ENCODE measurements at places on chromosomes 12 and 14.

- DNase-seq: no peak
Observed at GRCh38 chr12:3195859-3196483, 118.8 kb downstream of the TSPAN9 start.

GRCh38 chr12:106227641-106228319 is 20.0 kb downstream of the CKAP4 start:
- DNase-seq: no peak

- DNase-seq: no peak
Observed at GRCh38 chr12:1277905-1278304, 286.9 kb downstream of the ERC1 start.

DNA sequence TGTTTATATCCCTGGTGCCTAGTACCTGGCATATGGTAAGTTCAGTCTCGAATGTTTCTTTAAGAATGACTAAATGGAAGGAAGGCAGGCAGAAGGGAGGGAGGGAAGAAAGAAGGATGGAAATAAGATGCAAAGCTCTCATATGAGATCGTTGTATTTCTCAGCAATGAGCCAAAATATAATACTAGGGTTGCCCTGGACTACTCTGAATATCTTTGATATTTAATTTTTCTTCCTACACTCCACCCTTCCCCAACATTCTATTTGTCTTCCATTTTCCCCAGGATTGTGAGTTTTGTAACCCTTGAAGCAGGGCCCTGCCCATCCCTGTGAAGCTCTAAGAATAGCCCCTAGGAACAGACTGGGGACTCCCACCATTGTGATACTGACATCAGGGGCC is 43.9 kb downstream of the GUCY2C start:
- no peak for DNase-seq

GRCh38 chr14:60195179-60195810 is 30.1 kb upstream of the DHRS7 start:
- no peak for DNase-seq

- DNase-seq: peak; percentile 43
Observed at GRCh38 chr14:41663473-41663850, 56.8 kb downstream of the LRFN5 start.

- no peak for DNase-seq
Observed at GRCh38 chr12:50188241-50188781, 21.1 kb upstream of the CERS5 start.

DNA sequence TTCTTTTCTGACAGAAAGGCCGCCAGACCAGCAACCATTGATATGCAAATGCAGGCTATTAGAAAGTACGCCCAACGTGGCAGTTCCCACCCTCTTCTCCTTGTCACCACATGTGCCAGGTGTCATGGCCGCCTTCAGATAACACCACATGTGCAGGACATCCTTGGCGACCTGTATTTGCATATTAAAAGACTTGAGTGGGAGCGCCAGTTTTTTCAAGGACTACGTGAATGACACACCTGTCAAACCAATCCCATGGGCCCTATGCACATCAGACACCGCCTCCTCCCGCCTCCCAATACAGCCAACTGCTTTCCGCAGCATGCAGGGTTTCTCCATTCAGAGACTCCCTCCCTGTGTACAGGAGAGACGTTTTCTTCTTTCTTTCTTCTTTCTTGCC is 318.6 kb upstream of the FAR2 start:
- no peak for DNase-seq

DNA sequence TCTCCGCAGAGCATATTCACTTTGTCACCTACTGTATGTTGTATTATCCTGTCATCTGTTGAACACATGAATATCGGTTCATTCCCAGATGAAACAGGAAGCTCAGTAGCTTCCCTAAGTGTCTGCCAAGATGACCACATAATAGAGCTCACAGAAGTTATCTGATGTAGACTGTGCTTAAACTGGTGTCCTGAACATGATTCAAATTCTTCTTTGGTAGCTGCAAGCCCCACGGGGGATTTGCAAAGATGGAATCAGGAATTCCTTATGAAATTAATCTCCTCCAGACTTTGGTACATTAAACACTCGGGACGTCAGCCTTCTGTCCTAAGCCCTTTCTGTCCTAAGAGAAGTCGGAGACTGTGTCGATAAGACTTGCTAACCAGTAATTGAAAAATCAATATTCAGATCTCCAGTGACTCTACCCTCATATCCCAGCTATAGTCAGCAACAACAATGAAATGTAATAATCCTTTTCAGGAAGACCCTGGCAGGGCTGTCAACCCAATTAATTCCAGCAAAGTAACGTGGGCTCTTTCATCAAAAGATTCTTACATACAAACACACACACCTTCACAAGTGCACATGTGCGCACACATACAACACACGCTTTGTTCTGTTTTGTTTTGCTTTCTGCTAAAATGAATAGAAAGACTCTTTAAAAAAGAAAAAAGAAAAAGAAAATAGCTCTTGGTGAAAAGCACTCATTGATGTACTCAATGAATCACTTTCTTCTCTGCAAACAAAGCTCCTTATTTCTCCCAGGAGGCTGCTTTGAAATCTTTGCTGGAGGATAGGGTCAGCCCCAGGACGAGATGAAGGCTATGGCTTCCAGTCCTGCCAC is 127.2 kb downstream of the RIMBP2 start:
- no peak for DNase-seq

DNA sequence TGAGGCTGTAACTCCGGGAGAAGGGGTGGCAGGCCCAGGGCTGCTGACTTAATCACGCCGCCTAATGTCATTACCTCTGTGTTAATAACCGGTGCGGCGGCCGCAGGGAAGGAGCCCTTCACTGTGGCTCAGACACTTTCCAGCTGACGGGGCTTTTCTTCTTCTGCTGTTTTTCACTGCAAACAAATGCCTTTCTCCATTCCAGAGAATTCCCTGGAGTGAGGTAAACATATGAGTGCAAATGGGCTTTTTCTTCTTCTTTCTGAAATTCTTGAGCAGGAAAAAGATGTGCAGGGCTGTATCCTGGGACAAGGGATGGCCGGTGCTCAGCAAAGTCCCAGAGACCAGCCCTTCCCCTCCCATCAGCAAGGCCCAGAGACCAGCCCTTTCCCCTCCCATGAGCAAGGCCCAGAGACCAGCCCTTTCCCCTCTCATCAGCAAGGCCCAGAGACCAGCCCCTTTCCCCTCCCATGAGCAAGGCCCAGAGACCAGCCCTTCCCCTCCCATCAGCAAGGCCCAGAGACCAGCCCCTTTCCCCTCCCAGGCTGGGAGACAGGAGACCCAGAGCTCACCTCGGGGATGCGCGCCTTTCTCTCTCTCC is 33.4 kb upstream of the FAM181A start:
- DNase-seq: no peak

- no peak for DNase-seq
Observed at GRCh38 chr14:53871951-53872350, 84.7 kb downstream of the BMP4 start.

Measured in skeletal muscle cell (primary cell).